ENCODE measurements at places on chromosomes 7 and 10.

GRCh38 chr10:51005551-51005950 is 68.7 kb upstream of the PRKG1 start:
- DNase-seq: no peak

DNA sequence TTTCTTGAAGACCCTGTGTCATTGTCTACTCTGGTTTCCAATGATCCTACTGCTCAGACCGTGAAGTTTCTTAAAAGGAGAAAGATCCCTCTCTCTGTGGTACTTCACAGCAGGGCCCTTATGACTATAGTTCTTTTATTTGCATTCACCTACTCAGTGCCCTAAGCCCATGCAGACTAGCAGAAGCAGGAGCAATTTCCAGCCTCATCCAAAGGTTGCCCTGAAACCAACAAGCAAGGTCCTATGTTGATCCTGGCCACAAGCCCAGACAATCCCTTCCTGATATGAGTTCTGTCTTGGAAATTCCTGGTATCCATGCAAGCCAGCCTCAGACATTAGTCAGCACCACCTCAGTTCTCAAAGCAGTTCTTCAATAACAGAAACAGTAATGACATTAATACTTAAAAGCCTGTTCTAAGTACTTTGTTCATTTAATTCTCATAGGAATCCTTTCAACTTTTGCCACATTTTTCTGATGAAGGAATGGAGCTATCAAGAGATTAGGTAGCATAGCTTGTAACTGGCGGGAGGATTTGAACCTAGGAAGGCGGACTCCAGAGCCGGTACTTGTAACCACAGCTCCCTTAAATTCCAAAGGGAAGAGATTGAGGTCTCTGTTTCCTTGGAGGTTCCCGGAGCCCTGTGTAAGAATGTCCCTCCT is 58.1 kb upstream of the ST8SIA6 start:
- DNase-seq: no peak

DNA sequence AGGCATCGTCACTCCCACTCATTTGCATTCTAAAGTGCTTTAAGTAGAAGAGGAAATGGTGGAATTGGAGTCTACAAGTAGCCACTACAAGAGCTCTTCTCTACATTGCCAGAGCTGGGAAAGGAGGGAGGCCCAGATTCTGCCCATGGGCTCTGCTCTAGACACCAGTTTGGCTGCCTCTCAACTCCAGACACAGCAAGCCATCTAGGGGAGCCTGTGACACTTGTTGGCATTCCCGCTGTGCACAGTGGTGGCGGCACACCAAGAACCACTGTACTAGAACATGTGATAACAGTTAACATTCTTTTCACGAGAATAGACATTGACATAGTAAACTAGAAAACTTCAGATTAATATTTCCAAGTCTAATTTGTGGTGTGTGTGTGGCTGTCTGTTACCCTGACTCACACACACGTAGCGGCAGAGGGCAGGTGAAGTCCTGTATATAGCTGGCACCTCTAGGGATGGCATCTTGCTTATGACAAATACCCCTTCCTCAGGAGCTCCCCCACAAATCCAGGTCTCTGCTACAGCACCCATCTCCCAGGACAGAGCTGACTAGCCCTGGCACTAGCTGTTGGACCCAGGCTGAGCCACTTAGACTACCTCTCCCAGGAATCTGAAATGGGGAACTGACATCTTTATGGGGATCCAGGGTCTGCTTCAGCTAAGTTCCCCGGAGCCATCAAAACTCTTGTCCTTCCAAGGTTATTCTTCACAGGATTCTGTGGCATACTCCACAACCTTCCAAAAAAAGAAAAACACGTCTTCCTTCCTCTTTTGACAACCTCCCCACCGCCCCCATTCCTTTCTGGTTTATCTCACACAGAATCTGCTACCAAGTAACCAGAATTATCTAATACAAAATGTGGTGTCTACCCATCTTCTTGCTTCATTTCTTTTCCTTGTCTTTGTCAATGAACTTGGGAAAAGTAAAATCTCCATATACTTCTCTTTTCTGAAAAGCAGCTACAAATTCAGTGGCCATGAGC is 54.7 kb upstream of the MRLN start:
- DNase-seq: no peak

DNA sequence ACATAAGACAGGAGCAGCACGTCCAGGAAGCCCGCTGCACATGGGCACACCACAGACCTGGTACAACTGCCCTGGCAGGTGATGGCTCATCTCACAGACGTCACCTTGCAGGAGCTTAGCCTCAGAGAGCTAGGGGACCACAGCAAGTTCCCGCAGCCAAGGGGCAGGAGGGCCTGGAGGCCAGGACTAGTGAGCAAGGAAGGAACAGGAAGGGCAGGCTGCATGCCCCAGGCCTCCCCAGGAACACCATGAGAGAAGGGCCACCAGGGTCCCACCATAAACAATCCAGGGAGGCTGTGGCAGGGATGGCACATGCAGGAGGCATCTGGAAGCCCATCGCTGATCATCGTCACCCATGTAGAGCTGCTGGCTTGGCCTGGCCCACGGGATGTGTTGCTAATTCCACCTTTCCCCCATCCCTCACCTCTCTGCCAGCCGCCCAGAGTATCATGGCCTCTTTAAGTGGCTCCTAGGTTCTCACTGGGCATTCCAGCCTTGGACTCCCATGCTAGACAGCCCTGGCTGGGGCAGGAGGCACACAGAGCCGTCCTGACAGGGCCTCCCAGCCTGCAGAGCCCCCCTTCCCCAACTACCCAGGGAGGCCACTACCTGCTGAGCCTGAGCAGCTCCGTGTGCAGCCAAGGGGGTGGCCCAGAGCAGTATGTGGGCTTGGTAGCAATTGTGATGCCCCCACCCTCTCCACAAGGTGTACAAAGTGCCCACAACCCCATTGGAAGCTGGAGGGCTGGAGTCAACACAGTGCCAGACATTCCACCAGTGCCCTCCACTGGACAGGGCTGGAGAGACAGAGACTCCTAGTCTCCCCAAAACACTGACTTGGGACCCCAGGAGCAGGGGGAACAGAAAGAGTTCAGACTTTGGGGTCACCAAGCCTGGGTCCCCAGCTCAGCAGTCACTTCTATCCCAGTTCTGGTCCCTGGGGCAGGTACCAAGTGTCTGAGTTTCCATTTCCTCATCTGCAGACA is 35.5 kb downstream of the GRID1 start:
- DNase-seq: no peak

GRCh38 chr7:12685550-12685949 is 1.9 kb upstream of the ARL4A start:
- peak; percentile 81 for DNase-seq

DNA sequence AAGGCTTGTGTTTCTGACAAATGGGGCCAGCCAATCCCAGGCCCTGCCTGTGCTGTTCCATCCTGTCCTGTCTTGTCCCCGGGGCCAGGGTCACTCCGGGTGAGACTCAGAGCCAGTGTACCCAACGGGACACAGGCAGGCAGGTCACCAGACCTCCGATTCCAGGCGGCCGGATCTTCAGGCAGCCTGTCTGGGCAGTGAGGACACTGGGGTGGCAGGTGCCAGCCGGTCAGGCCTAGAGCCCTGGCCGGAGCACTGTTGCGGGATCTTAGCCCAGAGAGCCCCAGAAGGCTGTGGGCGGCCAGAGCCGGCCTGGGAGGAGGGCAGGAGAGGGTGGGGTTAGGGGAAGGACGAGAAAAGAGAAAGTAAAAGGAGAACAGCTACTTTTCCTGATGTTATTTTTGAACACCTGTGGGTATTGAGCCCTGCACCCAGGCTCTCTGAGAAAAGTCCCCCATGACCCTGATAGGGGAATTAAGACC is 134.3 kb upstream of the TNRC18 start:
- no peak for DNase-seq

- no peak for DNase-seq
Observed at GRCh38 chr10:125482637-125483036, 200.3 kb downstream of the TEX36 start.

- no peak for DNase-seq
Observed at GRCh38 chr7:35495377-35495776, 199.6 kb downstream of the HERPUD2 start.

DNA sequence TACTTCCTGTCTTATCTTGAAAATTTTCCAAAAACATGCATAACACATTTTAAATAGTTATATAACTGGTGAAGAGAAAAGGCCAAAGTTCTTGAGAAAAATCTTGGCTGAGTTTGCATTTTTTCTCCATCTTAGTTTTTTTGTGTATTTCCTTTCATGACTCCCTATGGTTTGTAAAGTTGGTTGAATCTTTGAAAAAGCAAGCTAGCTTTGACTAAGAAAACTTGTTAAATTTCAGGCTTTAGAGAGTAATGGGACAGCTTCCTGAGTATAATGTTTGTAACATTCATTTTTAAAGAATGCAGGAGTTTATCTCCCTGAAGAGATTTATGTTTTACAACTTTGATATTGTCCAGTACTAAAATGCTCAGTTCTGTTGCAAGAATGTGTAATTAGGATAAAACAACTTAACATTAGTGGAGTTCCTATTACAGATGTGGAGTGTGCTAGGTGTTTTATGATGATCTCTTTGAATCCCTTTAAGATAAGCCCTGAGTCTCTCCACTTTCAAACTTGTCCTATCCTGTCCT is 11.1 kb upstream of the HERPUD2 start:
- DNase-seq: no peak

DNA sequence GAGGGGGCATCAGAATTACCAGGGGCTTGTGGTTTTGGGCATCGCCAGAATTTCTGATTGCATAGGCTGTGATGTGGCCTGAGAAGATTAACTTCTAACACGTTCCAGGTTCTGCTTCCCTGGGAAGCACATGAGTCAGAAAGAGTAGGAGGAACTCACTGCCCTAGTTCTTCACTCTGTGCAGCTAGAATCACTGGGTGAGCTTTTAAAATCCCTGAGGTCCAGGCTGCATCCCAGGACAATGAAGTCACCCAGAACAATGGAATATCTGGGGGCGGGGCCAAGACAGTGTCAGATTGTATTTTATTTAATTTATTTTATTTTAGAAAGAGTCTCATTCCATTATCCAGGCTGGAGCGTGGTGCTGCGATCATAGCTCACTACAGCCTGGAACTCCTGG is 636.5 kb downstream of the CALN1 start:
- no peak for DNase-seq

GRCh38 chr10:127989481-127990012 is 82.6 kb downstream of the PTPRE start:
- no peak for DNase-seq

- no peak for DNase-seq
Observed at GRCh38 chr7:108385834-108386422, 70.3 kb downstream of the NRCAM start.

GRCh38 chr10:8084799-8085198 is 30.3 kb downstream of the GATA3 start:
- DNase-seq: no peak

GRCh38 chr7:108076156-108076555 is 54.0 kb downstream of the LAMB4 start:
- no peak for DNase-seq

- DNase-seq: peak; percentile 56
Observed at GRCh38 chr10:43093423-43094076, 16.7 kb downstream of the RET start.

DNA sequence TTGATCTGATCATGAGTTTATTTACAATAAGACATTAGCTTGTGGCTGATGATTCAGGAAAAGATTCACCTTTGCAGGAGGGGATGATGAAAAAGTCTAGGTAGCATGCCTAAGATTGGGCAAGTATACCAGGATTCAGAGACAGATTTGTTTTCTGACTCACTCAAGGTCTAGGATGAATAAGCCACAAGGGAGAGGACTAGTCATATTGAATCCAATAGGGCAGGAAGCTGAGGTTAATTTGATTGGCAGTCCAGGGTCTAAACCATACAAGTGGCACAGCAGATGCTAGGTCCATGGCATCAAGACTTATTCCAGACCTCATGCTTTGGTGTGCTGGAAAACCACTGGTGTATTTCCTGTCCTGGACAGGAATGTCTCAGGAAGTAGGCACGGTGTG is 1133.4 kb downstream of the XPNPEP1 start:
- no peak for DNase-seq

- no peak for DNase-seq
Observed at GRCh38 chr7:86908948-86909347, 150.5 kb downstream of the ELAPOR2 start.

GRCh38 chr10:66349076-66349475 is 576.8 kb upstream of the LRRTM3 start:
- DNase-seq: no peak

DNA sequence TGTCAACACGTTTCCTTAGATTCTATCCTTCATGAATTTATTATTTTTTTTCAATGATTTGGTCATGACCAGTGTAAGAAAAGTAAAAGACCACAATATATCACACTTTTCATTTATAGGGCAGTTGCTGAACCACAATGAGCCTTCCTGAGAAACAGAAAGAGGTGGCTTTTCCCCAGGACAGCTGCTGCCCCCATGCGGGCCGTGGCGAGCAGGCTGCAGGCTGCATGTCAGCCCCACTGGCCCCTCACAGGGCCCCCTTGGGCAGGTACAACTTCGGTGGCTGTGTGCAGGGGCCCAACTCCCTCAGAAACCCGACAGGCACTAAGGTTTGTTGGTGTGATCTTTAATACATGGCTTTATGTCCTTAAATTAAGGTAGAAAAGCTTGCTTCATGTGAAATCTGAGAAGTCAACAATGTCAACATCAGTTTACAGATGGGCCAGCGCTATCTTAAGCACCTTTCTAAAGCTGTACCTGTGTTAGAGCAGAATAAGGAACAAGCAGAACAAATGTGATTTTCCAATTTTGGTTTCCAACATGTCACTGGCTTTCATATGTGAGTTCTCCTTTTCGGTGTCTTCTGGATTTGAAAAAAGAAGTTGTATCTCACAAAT is 10.6 kb downstream of the BEND7 start:
- peak; percentile 61 for DNase-seq

DNA sequence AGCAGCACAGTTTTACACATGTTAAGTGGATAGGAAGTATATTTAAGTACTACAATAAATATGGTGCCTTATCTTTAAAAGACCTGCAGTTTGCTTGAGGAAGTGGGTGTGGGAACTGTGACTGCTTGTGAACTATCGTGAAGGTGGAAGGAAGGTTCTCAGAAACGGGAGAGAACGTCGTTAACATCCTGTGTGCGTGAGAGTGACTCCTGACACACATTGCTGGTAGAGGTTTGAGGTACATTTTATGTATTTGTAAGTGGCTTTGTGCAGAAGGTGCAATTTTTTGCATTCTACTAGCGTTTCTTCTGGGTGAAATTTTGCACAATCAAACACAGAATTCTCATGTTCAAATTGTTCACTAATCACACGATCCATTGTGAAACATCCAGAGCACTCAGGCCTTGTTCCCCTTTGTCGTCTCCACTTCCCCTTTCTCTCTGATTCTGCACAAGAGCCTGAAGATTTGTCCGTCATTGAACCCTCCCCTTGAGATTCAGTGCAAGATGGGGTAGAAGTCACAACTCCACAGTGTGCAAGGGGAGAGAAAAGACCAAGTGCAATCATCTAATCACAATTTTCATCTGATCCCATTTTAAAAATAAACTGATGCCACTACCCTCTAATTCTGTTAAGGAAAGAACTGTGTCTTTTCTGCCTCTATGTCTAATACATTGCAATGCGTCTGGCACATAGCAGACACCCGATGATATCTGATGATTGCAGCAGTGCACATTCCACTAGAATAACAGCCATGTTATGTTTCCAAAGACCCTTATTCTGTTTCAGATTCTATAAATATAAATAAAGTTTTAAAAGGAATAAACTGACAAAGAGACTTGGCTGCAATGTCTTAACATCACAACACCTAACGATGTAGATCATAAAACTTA is 279.9 kb downstream of the NEBL start:
- no peak for DNase-seq
